ENCODE measurements at places on chromosomes 11 and 22. TPM values are rescaled to one million over a fixed set of nuclear protein-coding genes. Genes with fewer than 3 reads are reported as not detected.

The BIK gene
- not detected for total RNA-seq

- no peak for DNase-seq
These were observed 468.4 kb downstream of the NELL1 start for GRCh38 chr11:21137803-21138202.

The CD81 gene
- 434 TPM for total RNA-seq

DNA sequence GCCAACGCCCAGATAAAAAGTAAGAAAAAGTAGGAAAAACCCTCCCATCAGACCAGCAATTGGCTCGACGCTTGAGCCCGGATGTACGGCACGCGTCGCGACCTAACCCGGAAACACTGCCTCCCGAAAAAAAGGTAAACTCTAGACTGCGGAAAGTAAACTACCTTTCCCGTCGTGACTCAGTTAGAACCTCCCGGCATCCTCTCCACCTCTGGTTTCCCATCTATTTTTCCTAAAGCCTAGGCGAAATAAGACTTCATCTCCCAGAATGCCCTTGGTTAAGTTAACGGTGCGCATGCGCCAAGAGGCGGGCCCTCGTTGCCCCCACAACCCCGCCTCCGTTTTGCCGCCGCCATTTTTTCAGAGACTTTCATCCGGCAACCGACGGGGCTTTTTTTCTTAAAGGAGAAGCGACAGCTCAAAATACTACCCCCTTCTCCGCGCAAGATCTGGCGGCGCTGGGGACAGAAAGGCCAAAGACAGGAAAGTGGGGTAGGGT is 678 bp upstream of the ZFP91 start:
- DNase-seq = peak; percentile 99

DNA sequence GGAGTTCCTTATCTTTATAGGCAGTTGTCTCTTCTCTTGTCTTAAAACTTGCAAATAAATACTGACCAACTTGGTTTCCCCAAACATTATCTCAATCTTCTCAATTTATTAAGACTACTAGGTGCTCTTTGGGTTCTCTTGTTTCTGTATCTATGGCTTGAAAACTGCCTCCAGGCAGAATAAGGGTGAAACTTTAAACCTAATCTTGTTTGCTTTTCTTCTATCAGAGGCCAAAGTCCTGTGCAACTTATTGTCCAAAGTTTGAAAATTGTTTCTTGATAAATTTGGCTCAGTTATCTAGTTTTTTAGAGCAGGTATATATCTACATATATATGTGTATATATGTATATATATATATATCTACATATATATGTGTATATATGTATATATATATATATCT is 110.1 kb upstream of the ANO5 start:
- no peak for DNase-seq

DNA sequence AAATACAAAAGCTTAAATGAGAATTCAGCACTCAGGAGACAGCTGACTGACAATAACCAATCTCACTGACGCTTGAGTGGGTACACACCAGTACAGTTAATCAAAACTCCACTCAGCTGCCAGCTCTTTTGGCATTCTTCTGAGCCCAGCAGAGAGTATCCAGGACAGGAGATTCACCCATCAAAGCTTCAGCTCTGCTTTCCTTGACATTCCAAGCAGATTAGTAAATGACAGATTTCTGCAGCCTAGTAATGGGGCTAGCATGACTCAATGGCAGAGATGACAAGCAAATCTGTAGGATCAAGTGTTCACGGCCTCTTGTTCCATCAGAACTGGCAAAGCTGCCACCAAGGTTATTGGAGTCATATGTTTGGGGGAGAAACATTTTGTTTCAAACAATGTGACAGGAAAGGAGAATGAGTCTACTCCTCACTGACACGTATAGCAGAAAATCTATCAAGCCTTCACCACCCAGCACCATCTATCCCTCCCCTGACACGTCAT is 420.0 kb downstream of the DYNC2H1 start:
- DNase-seq = peak; percentile 64

DNA sequence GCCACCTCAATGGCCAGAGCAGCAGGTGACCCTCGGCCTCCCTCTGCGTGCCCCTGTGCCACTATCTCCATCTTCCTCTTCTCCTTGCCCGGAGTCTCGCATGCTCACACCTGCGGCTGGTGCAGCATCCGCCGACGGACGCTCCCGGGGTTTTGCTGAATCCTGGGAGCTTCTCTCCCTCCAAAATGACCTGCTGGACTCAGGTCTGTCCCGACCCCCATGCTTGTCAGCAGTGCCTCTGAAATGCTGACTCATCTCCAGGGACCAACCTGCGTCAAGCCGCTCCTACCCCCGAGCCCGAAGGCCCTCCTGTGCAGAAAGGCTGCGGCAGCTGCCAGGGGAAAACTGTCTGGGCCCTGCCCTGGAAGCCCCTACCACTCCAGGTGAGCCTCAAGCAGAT is 58.4 kb downstream of the CELSR1 start:
- DNase-seq = no peak

DNA sequence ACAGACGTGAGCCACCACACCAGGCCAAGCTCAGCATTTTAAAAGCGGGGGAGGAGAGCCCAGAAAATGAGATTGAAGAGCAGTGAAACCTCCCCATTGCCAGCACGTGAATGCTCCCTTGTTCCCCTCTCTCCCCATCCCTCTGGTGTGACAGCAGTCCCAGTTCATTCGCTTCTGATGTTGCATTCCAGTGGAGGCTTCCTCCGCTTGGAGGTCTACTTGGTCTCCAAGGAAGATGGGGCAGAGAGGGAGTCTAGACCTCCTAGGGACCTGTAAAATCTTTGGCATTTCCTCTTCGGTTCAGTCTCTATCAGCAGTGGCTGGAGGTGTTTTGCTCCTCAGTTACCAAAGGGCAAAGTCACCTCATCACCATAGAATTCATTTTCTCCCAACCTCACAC is 30.2 kb upstream of the EP300 start:
- no peak for DNase-seq

The QSER1 gene
- total RNA-seq = 17.5 TPM

DNA sequence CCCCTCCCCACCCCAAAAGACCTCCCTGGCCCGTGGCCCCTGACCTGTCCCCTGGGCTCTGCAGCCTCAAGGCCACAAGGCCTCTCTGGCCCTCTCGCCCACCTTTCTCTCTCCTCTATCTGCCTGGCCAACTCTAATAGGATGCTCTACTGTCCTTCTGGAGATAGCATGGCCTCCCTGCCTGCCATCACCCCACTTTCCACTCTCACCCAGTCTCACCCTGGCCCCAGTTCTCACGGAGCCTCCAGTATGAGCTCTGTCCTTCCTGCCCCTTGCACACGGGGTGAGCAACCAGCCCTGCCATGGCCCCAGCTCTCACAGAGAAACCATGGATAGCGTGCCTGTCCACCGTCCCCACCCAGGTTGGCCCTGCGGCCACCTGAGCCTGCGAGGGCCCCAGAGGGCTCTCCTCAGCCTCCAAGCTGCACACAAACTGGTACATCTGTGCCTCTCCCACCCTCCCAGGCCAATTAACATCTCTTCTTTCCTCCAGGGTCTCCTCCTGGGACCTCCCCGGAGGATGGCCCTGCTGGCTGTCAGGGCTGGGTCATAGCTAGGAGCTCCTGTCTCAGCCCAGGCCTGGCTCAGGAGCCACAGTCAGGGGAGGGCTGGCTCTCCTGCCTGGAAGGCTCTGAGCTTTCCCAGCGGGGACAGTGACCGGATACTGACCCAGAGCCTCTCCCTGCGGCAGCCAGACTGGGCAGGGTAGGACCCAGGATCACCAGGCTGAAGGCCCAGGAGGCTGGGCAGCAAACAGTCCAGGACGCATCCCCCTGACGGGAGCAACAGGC is 22.3 kb downstream of the RTN4R start:
- no peak for DNase-seq

DNA sequence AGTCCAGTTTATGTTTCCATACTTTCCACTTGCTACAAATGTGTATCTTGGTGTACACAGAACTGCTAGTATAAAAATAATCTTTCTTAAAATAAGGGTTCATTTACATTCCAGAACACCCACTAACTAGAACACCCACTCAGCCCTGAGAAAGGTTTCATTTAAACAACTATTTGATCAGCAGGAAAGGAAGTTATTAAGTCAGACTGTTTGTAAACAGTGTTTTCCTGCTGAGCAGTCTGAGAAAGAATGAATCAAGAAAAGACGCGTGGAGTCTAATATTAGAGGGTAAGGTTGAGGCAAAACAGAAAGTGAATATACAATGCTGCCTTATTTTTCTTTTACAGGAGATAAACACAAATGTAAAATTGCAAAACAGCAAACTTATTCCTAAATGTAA is 32.7 kb downstream of the NARS2 start:
- no peak for DNase-seq

GRCh38 chr11:121037016-121037415 is 13.1 kb downstream of the TBCEL start:
- no peak for DNase-seq

The OSM gene
- total RNA-seq = not detected

- no peak for DNase-seq
These were observed 72.1 kb downstream of the ELFN2 start for GRCh38 chr22:37355174-37355573.

DNA sequence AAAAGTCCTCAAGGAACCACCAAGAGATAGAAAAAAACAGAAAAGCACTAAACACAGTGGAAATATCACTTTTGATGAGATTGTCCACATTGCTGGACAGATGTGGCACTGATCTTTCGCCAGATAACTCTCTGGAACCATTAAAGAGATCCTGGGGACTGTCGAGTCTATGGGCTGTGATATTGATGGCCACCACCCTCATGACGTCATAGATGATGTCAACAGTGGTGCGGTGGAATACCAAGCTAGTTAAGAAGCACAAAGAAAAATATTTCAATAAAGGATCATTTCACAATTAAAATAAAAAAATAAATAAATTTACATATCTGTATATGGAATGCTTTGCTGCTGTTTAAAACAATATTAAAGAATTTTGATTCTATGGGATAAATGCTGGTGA is 45.5 kb downstream of the ARL14EP start:
- no peak for DNase-seq

The RIBC2 gene
- not detected for total RNA-seq

The CD248 gene
- total RNA-seq = not detected

The NCF4 gene
- not detected for total RNA-seq

The ART1 gene
- total RNA-seq = 2.7 TPM

The ACAT1 gene
- 231 TPM for total RNA-seq

DNA sequence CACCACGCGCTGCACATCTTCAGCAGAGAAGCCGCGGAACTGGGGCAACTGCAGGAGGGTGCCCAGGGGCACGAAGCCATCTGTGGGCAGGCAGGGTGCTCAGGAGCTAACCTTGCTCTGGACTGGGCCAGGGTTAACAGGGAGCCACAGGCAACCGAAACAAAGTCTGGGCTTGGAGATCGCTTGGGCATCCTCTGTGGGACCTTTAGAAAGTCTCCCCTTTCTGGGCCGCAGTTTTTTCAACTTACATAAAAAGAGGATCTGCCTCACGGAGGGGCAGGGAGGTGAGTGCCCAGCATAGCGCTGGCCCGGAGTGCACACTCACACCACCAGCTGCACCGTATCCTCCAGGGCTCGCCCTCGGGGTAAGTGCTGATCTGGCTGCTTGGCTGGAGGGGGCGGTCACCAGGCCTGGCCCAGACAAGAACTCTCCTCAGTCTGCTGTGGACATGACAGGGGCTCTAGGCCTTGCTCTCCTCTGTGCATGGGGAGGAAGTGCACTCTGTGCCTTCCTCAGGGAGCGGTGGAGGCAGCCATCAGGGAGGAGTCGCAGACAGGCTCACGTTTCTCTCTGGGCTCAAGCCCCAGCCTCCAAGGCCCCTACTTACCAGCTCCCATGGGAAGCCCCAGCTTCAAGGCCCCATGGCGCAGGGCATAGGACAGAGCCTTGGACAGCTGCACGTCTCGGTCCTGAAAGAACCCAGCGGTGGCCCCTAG is 937 bp downstream of the TRPT1 start:
- no peak for DNase-seq

The TMPRSS4 gene
- not detected for total RNA-seq

GRCh38 chr11:82634091-82634490 is 99.6 kb downstream of the FAM181B start:
- DNase-seq = no peak

DNA sequence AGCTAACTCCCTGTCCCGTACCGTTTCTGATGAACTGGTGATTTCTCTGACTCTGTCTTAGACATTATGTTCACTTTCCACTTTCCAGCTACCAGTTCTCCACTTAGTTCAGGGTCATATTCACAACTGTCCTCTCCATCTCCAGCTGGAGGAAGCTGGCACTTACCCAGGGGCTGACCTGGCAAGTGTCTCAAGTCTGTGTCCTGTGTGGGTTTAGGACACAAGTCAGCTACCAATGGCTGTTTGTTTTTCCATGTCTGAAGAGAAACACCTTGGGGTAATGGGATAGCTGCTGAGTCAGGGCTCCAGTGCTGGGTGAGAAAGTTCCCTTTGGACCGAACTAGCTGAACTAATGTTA is 134.4 kb downstream of the CSNK2A3 start:
- DNase-seq = no peak

- DNase-seq = peak; percentile 53
These were observed 39.2 kb upstream of the HMGXB4 start for GRCh38 chr22:35218079-35218478.

The LIMK2 gene
- total RNA-seq = 67.3 TPM

- DNase-seq = no peak
These were observed 314.7 kb upstream of the SORL1-AS1 start for GRCh38 chr11:121767433-121767832.

GRCh38 chr11:13944911-13945425 is 17.6 kb upstream of the SPON1 start:
- no peak for DNase-seq

DNA sequence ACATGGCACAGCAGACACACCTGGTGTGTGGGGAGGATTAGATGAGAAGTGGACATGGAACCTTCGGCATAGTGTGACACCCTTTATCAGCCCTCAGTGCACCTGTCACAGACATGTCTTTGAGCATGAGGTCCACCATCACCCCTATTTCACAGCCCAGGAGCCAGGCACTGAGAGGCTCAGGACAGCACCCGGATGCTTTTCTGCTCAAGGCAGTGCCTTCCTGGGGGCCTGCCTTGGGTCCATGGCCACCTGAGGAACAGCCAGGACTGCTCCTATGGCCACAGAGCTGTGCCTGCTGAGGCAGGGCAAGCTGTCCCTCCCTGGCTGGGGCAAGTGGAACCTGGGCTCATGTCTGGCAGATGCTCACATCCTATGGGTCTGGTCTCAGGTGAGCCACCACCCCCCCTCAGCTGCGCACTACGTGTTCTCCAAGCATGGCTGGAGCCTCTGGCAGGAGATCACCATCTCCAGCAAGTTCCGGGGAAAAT is 75.8 kb downstream of the MORC2 start:
- DNase-seq = no peak

The MMP11 gene
- total RNA-seq = 51.5 TPM

DNA sequence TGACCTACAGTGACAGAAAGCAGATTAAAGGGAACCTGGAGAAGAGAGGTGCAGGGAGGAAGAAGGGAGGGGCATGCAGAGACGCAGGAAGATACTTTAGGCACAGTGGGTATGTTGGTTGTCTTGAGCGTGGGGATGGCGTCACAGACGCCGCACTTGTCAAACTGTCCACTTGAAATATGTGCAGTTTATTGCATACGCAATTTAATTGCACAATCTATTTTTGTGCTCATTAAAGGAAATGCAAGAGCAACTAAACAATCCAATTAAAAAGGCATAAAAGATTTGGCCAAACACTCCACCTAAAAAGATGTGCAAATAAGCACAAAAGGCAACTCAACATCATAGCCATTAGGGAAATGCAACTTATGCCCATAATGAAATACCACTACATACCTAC is 16.8 kb downstream of the GNB1L start:
- DNase-seq = no peak

The MADD gene
- total RNA-seq = 54.4 TPM

Data from myocyte (in vitro differentiated cells).